Islet precursor cell (in vitro differentiated cells): ENCODE measurements at places on chromosomes 11 and 22.

GRCh38 chr11:3825473-3826154 lies 15.1 kb downstream of the RHOG start:
- no peak for DNase-seq

- DNase-seq = no peak
Measured at GRCh38 chr22:37842015-37842793, 1.9 kb downstream of the ANKRD54 start.

DNA sequence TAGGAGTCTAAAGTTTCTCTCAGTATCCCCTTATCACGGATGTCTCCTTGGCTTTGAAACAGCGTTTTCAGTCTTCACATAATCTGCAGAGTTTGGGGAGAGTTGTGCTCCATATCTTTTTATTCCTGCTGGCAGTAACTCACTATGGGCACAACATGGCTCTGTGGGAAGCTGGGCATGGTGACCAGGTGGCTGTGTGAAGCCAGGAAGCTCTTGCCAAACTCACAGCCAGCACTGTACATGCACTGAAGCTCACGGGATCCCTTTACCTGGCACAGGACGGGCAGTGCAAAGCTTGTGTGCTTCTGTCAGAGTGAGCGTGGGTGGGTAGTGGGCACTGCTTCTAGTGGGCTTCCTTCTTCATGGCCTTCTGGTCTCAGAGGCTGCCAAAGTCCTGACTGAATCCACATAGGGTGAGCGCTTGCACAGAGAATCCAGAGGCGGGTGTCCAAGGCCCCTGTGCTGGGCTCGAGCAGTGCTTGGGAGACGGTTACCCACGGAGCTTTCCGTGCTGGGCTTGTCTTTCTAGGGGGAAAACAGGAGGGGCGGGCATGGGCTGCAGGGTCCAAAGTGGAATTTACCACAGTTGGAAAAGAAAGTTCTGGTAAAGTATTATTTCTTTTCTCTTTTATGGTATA lies 10.8 kb upstream of the KDM4E start:
- DNase-seq = no peak

GRCh38 chr11:19185036-19185435 lies 16.7 kb downstream of the CSRP3 start:
- no peak for DNase-seq

GRCh38 chr11:123532131-123532530 lies 102.1 kb downstream of the GRAMD1B start:
- DNase-seq = no peak

DNA sequence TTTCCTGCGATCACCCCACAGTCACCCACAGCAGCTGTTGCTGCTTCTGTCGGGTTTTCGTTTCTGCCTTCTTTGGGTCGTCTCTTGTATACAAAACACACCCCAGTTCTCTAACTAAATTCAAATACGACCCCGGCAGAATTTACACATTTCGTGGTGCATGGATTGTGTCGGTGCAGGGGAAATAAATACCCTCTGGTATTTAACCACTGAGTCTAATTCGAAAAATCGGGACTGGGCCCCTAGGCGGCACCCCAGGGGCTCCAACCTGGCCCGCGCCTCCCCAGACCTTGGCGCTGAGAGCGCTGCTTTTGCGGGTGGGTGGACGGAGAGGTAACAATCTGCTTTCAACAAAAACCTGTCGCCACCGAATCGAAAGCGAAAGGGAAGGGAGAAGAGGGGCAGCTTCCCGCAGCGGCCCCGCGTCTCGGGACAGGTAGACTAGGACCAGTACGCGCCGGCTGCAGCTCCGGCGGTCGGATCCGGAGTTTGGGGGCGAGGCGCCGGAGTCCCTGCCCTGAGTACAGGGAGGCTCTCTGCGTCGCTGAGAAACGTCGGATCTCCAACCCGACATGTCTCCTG lies 4.4 kb downstream of the ALX4 start:
- no peak for DNase-seq

DNA sequence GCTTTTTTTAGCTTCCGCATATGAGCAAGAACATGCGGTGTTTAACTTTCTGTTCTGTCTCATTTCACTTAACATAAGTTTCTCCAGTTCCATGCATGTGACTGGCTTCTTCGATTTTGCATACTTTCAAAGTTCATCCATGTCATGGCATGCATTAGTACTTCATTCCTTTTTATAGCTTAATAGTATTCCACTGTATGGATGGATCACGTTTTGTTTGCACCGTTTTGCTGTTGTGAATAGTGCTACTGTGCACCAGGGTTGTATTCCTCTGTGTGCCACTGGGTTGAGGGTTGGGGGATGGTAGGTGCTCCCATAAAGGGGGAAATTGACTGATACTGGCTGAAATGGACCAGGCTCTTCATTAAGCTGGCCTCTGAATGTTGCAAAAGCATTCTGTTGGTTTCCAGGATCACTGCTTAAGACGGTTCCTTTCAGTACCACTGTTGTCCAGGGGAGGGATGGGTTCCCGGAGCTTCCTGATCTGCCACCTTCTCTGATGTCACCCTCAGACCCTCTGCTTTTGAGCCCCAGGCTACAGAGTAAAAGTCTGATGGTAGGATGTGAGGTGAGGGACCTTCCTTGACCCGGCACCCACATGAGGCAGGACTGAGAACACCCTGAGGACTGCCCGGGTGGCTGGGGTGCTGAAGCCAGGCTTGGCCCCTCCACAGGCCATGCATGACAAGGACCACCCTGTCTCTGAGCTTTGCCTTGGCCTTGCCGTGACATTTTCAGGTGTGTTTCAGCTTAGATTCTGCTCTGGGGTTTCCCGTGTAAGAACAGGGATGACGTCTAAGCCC lies 24.4 kb downstream of the DGCR6L start:
- DNase-seq = no peak

DNA sequence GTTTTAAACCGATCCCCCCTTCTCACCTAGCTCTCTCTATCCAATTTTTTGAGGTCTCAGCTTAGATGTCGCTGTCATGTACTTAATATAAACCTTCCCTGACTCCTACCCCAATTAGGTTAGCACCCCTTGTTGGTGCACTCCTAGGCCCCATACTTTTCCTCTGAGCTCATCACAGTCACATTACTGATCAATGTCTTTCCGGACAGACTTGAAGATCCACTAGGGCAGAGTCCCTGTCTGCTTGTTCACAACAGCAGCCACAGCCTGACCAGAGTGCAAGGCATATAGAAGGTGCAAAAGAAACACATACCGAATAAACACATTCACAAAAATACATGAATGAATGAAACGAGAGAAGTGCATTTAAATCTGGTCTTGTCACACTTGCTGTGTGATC lies 261.0 kb upstream of the NARS2 start:
- no peak for DNase-seq

DNA sequence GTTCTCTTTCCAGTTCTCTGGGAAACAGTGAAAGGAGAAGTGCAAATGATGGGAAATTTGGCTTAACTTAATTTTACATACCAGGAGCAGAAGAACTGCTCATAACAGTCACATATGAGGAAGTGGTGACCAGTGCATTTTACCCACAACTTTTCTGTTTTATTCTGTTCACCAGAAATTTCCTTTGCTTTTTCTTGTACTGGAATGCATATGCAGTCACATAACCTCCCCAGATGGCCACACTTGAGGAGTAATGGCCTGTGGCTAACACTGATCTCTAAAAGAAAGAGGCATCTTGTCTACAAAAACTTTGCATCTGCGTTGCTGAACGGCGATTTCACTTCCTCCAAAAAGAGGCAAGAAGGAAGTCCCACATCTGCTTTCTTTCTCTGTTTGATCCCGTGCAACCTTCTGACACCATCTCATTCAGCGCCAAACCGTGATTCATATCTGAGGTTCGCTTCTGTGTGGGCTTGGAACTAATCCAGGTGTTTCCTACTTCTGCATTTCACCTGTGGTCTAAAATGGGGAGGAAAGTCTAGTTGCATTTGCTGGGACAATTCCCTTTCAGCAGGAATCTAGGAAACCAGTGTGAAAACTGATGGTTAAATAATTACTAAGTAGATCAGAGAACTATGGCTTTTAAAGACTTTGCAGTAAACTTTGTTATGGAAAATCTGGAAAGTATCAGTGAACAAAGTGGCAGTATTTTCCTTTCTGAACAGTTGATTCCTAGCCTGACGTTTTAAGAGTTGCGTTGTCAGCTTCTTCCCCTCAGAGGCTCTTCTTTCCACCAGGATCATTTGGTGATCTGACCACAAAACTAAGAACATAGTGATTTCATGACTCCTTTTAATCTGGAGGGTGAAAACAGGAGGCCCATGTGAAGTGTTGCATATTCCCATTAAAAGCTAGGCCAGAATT lies 4.2 kb upstream of the MPEG1 start:
- no peak for DNase-seq

DNA sequence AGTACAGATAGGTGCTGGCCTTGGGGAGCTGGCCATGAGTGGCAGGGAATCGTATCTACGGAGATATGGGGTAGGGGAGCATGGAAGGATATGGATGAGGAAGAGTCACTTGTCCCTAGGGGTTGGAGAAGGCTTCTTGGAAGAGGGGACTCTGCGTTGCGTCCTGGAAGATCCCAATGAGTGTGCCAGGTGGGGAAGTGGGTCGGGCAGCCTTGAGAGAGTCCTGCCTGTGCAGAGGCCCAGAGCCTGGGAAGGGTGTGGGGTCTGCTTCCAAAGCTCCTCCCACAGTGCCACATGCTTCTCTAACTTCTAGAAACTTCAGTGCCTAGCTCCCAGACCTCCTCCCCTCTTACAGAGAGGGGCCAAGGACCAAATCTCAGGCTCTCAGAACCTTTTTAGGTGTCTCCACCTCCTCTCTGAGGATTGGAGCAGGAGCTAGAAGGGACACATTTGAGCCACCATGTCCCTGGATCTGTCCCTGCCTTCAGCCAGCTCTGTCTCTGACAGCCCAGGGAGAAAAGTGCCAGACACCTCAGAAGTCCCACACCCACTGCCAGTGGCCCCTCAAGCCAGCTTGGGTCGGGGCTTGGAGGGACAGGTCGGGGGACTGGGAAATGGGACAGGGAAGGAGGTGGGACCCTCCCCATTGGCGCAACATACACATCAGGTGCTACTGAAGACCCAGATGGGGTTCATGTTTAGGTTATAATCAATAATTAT lies 11.0 kb downstream of the RHBDD3 start:
- no peak for DNase-seq

DNA sequence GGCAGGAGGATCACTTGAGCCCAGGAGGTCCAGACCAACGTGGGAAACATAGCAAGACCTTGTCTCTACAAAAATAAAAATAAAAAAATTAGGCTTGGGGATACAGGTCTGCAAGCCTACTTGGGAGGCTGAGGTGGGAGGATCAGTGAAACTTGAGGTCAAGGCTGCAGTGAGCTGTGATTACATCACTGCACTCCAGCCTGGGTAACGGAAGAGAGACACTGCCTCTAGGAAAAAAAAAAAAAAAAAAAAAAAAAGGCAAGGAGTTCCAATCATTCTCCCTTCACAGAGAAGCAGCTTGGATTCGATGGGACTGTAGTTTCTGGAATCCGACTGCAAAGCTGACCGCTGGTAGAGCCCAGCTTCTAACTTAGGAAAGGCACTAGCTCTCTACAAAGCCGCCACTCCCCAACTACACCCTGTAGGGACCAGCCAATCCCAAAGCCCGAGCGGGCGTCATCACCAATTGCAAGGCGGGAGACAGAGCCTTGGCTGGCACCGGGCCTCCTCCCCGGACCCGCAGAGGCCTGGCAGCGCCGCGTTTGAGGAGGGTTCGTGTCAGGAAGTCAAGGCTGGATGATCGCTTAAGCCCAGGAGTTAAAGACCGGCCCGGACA lies 716 bp upstream of the DDB2 start:
- DNase-seq = peak; percentile 92

DNA sequence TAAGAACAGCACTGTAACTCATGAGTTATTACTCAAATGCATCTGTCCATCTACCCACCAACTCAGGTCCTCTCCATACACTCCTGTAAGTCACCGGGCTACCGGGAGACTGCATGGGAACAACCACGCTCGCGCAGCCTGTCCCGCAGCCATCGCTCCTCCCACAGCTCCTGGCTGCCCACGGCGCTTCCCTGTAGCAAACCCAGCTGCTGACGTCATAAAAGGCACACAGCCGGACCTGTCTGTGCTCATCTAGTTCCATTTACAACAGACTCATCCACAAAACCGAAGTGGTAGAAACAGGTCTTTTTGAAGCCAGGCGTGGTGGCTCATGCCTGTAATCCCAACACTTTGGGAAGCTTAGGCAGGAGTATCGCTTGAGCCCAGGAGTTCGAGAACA lies 23.4 kb upstream of the PACSIN2 start:
- peak; percentile 59 for DNase-seq

DNA sequence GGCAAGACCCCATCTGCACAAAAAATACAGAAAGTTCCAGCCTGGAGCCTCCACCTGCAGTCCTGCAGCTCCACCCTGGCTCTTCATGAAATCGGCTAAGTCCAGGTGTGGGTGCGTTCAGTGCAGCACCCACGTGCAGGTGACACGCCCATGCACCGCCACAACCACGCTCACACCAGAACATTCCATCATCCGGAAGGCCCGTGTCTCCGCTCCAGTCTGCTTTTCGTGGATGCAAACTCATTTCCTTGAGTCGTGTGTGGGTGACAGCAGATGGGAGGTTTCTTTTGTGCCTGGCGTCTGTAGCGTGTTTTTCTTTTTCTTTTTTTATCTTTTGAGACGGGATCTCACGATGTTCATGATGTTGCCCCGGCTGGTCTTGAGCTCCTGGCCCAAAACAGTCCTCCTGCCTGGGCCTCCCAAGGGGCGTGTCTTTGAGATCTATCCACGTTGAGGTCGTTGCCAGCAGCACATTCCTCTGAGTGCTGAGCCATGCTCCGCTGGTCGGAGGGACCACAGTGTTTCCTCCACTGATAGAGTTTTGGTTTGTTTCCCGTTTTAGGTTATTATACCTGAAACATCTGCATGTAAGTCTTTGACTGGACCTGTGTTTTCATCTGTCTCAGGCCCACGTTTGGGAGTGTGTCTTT lies 7.2 kb downstream of the PTDSS2 start:
- DNase-seq = no peak

DNA sequence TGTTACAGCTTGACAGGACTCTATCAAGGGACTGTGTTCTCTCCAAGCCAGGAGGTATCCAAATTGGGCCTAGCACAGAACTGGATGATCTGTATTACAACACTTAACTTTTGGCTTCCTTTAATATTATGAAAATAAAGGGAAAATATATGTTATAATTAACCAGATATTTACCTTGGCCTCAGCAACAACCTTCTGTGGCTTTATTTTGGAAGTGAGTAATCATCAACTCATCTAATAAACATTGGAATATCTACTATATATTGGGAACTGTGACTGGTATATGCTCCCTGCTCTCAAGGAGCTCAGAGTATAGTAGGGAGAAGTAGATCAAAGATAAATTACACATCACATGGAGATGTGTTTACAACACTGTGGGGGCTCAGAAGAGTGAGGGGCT lies 352.2 kb downstream of the METTL15 start:
- DNase-seq = no peak

DNA sequence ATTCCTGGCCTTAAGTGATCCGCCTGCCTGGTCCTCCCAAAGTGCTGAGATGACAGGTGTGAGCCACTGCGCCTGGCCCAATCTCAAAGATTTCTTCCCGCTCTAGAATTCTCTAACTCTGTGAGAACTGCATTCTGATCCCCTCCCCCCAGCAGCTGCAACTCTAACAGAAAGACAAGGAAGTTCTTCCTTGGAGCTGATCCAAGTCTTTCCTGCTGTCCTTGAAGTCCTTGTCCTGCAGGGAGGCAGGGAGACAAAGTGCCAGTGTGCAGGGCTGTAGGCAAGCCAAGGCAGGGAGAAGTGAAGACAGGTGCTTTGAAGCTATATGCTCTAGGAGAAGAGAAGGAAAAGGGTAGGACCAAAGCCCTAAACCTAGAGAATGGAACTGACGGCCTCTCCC lies 9.5 kb upstream of the GGA1 start:
- no peak for DNase-seq

- DNase-seq = no peak
Measured at GRCh38 chr11:64529559-64530520, 61.2 kb upstream of the SLC22A12 start.
